NCI-H2081 treated with DMSO at 0.1 percent for 48 hours (cell line): ENCODE measurements at places on chromosomes 1 and 21.

DNA sequence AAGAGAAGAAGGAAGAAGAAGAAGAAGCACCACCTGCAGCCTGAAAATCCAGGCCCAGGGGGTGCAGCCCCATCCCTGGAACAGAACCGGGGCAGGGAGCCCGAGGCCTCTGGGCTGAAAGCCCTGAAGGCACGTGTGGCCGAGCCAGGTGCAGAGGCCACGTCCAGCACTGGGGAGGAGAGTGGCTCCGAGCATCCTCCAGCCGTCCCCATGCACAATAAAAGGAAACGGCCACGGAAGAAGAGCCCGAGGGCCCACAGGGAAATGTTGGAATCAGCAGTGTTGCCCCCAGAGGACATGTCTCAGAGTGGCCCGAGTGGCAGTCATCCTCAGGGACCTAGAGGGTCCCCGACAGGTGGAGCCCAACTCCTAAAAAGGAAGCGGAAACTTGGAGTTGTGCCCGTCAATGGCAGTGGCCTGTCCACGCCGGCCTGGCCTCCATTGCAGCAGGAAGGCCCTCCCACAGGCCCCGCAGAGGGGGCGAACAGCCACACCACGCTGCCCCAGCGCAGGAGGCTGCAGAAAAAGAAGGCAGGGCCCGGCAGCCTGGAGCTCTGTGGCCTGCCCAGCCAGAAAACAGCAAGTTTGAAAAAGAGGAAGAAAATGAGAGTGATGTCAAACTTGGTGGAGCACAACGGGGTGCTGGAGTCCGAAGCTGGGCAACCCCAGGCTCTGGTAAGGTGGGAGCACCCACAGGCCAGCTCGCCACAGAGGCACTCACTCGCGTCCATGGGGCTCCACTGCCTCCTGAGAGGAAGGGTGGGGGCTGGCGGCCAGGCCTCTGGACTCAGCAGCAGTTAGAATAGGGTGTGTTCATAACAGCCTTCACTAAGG lies 28.4 kb downstream of the RRP1B start:
- no peak for DNase-seq

- no peak for DNase-seq
Measured at GRCh38 chr21:46062471-46063211, 35.3 kb upstream of the COL6A2 start.

- DNase-seq = no peak
Measured at GRCh38 chr1:200960236-200960947, 63.1 kb downstream of the KIF21B start.

DNA sequence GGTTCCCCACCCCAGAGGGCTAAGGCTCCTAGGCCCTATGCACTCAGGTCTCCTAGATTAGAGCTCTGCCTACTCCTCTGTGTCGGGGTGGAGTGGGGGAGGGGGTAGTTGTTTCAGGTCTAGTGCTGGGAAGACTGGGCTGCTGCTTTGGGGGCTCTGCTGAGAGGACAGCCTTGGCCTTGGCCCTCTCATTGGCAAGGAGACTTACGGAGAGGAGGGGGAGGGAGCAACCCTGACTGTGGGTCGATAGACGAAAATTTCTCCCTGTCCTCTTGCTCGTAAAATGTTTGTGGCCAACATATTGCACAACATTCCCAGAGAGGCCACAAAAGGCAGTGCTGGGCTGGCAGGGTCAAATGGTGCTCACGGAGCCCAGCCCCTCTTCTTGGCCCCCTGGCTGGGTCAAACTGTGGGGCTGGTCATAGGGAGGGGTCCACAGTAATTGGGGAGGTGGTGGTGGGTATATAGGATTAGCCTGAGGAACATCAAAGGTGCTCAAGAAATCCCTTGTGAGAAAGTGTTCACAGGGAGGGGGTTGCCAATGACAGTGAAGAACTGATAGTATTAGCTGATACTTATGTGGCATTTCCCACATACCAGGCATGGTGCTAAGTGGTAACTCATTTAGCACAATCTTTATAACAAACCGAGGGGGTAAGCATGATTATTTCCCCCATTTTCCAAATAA lies 8.5 kb upstream of the DMBX1 start:
- no peak for DNase-seq

DNA sequence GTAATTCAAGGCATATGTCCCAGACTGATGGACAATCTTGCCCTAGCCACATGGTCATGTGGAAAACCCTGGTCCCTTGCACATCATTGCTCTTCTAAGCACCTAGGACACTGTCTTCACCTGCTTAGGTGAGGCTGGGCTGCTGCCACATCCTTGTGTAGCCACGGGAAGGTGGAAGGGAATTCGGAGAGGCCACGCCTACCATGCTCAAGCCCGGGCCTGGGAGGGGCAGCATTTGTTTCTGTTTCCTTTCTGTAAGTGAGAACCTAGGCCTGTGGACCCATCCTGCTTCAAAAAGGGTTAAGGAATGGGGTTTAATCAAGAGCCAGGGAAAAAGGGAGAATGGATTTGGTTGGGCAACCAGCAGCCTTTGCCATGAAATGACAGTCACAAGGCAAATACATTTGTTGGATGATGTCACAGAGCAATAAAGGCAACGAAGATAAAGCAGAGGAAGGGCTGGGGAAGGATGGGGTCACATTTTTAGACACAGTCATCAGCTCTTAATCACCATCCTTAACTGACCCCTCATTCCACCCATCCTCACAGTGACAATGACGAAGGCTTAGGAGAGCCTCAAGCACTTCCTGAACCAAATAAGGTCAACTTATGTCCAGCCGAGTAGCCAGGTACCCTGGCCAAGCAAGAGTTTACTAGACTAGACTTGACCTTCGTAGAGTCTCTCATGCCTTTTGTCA lies 10.1 kb upstream of the LRRC38 start:
- DNase-seq = no peak
